ENCODE measurements at places on chromosomes 5 and 9.

DNA sequence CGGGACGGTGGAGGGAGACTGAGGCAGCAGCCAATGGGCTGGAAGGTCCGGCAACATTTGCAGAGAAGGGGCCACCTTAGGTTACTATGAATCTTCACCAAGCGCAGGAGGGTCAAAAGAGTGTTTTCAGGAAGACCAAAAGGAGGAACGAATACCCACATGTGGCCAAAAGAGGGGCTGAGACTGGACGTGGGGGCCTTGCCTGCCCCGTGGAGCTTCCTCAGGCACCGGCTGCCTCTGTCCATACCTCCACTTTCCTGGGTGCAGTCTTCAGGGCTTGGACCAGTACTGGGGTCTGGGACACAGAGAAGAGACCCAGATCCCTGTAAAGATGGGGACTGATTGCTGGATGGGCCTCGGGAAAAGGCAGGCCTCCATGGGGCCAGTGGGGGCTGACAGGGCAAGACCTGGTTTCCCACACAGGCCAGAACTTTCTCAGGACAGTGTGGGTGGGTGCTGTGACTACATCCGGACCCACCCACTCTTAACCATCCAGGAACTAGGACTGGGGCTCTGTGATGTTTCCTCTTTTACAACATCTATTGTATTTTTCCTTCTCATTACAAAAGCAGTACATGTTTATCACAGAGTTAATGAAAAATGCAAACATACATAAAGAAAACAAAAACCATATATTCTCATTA, 294.7 kb downstream of the ZSWIM6 start:
- DNase-seq, result no peak

GRCh38 chr5:55177078-55177477, 4.1 kb upstream of the CDC20B start:
- no peak for DNase-seq

GRCh38 chr5:77423022-77423750, 68.9 kb downstream of the WDR41 start:
- DNase-seq, result no peak

DNA sequence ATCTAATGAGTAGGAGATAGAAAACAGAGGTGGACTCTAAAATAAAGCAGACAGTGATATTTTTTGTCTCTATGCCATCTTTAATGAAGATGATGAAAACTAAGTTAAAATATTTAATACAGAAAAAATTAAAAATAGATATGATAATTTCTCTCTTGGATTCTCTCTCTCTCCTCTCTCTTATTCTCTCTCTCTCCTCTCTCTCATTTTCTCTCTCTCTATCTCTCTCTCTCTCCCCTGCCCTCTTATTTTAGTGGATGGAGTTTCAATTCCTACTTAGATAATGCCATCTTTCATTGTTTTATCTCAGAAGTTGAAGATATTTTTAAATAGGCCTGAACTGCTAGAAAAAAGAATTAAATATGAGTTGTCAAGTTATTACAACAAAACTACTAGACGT, 38.2 kb downstream of the ESM1 start:
- DNase-seq, result no peak

- no peak for DNase-seq
Measured at GRCh38 chr5:145598184-145598583, 237.0 kb downstream of the PRELID2 start.

- DNase-seq, result no peak
Measured at GRCh38 chr5:128844354-128844923, 120.8 kb upstream of the SLC27A6 start.

- DNase-seq, result no peak
Measured at GRCh38 chr5:167452136-167452535, 839.3 kb upstream of the WWC1 start.

- DNase-seq, result no peak
Measured at GRCh38 chr9:127808347-127809001, 5.8 kb downstream of the FPGS start.

- DNase-seq, result no peak
Measured at GRCh38 chr9:125839317-125839716, 92.1 kb downstream of the PBX3 start.

GRCh38 chr5:176916337-176916736, 17.2 kb upstream of the HK3 start:
- DNase-seq, result no peak

DNA sequence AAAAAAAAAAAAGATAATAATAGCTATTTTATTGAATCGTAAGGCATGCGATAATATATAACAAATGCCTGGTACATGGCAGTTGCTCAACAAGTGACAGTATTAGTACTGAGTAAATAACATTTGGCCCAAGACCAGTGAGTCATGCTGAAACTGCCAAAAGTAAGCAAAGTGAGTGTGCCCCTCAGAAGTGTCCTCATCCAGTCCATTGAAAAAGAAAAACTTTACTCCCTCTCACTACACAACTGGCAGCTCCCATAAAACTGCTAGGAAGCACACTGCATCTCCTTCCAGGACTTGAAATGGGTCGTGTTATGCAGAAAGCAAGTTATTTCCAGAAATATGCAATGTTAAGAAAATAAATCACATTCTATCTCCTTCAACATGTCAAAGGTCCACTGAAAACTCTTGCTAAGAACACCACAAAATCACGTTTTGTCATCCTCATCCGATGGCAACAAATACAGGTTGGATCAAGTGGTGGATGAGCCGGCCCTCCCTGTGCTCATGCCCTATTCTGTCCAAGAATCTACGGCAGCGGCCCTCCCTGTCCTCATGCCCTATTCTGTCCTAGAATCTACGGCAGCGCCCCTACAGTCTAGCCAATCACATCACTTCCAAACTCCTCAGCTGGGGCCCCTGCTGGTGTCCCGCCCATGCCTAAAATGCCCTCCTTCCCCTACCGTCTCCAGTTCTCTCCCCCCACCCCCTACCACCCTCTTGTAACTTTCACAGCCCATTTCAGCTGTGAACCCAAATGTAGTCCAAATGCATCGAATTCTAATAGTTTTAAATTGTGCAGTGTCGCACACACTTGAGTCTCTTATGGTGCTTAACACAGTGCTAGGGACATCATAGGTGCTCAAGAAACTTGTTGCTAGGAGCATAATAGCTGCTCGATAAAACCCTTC, 12.5 kb downstream of the PTCH1 start:
- DNase-seq, result no peak

- peak; percentile 69 for DNase-seq
Measured at GRCh38 chr9:35736201-35736633, 3.8 kb downstream of the CREB3 start.

- DNase-seq, result no peak
Measured at GRCh38 chr5:67809589-67809988, 406.0 kb upstream of the PIK3R1 start.

DNA sequence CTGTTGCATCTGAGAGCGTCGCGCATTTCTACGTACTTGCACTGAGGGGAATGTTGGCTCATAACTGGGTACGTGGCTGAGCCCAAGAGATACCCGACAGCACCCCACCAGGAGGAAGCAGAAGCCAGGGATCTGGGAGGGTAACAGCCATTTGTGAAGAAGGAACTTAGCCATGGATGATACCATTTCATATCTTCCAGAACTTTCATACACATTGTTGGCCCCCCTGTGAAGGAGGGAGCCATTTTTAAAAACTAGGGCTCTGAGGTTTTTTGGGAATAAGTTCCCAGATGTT, 101.4 kb upstream of the SLC44A1 start:
- DNase-seq, result no peak

DNA sequence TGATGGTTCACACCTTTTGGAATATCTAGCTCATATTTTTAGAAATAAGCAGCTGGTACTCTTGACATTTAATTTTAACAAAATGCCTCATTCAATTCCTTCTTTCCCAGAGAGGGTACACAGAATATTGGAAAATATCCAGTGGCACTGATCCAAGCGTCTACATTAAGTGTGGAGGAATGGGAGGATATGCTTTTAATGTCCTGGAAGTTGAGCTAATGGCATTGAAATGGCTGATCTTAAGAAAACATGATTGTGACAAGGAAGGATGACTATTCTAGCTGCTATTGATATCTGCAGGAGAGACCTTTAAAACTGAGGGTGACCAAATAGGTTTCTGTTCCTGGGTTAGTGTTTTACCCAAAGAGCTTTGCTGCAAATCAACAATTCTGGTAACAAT, 30.0 kb downstream of the ZNF366 start:
- DNase-seq, result no peak

DNA sequence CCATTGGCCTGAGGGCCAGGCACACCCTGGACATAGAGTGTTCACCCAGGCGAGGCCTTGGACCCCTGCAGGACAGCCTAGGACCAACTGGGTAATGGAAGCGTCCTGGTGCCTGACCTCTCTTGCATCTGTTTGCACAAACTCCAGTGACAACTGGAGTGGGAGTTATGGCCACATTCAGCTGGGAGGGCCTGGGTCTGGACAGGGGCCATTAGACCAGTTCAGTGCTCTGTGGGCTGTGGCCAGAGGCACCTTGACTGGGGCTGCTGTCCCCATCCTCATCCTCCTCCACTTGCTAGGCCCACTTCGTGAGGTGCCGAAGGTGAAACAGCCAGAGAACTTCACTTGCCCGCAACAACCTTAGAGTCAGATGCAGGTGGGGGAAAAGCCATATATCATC, 372.7 kb upstream of the IRX1 start:
- no peak for DNase-seq

All from right forelimb (tissue), 1 donor.